ENCODE measurements at places on chromosomes 5 and 9.

DNA sequence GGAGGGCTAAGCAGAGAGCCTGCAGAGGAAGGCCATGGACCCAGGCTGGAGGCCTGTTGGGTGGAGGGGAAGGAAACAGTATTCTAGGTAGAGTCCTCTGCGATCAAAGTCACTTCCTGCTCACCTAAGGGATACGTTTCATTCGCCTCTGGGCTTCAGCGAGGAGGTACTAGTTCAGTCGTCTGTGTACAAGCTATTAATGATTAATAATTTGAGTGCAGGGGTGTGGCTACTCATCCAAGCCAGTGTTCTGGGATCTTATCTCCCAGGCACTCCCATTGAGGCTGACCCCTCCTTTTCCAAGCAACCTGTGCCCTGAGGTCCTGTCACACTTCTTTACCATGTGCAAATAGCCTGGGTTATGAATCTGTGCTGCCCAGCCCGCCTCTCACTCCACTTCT, 25.2 kb downstream of the RALGPS1 start:
- no peak for DNase-seq

DNA sequence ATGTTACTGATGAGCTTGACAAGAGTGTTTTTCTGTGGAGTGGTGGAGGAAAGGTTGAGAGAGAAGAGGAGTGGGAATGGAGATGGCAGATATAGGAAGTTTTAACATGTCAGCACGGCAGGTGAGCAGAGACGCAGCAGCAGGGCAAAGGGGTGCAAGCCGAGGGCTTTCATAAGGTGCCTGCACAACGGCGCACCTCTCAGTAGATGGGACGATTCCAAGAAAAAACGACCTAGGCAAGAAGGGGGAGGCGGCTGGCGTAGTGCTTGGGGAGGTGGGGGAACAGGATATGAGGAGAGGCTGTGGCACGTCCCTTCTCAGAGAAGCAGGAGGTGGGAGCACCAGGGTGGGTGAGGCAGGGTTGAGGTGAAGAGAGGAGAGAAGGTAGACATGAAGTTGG, 24.5 kb downstream of the ARPC5L start:
- no peak for DNase-seq

GRCh38 chr9:110700953-110701352, 32.4 kb downstream of the MUSK start:
- DNase-seq = no peak

GRCh38 chr5:82023644-82024043, 51.8 kb downstream of the ATG10 start:
- no peak for DNase-seq

Data from amygdala (tissue), 56 donors.